Activated T-helper 1 cell treated with Interleukin-2 at 50 U/mL for 16 hours (primary cell): ENCODE measurements at places on chromosomes 7 and 10.

DNA sequence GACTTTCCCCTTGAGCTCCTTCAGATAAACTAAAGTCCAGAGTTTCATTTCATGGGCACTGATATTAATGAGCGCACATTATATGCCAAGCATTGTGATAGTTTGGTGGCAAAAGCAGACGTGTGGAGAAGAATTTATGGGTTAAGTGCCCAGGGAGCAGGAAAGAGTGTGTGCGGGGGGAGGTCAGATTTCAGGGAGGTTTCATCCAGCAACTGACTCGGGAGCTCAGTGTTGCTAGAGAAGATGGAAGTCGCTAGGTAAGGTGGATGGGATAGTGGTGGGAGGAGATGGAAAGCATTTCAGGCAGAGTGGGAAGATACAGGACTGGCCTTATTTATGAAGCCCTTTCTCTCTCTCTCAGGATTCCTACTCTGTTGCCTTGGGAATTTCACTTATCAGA is 223.0 kb downstream of the SNX10 start:
- DNase-seq, result no peak

DNA sequence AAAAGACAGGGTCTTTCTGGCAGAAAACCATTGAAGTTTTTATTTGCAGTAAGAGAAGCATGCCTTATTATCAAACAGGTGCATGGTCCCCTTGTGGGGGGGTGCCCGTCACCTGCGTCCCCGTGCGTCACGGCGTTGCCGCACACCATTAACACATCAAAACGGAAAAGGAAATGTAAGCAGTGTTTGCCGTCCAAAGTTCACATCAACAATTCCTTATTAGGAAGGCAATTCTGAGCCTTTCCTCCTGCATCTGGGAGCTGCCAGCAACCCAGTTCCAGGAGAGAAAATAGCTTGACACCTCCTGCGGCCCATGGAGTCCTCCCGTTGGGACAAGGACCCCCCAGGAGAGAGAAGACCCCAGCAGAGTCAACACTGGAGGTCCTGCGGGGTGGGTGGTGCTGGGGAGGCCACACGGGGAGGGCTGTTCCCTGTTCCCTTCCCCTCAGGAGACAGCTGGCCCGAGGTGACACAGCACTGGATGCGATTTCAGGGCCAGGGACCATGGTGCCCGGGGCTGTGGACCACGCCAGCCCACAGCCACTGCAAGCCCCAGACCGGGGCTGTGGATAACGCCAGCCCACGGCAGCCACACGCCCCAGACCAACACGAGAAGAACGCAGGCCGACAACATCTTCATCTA is 39.5 kb downstream of the DIP2C start:
- no peak for DNase-seq

- no peak for DNase-seq
These were observed 8.1 kb downstream of the SGMS1 start for GRCh38 chr10:50615658-50616057.

DNA sequence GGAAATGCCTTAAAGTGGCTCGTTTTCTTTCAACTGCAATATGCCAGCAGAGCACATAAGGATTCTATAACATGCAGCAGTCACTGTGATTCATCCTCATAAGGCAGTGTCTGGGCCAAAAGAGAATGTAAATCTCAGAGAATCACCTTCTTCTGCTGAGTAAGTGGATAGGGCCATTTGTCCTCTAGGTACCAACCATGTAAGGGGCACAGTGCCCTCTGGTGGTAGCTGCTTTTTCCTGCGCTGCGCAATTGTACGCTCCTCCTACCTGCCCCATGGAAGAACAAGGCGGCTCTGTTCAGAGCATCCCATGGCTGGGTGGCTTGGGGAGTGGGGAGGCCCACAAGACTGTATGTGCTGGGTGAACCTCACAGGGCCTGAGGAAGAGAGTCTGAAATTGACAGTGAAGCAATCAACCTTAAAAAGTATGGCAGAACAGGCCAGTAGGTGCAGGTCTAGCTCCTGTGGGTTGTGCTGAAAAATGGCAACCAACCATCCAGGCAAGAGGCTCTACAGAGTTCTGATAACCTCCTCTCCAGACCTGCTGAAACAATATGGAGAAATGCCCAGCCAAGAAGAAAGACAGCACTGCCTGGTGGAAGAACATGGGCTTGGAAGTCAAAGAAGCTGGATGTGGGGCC is 78.6 kb upstream of the C10orf90 start:
- DNase-seq, result no peak

DNA sequence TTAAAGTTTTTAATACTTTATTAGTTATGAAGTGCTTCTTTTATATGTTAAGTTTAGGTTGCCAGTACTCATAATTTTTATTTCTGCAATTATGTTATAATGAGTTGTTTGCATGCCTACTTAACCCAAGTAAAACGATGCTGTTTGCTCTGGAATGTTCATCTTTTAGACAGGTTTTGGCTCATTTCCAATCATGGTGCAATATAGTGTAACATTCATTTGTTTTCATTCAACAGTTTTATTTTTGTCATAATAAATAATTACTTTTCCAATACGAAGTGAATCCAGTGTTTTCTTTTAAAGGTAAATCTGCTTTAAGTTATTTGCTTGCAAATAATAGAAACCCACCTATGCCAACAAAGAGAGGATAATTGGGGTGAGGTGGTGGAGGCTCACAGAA is 22.1 kb downstream of the ARL5B start:
- no peak for DNase-seq

DNA sequence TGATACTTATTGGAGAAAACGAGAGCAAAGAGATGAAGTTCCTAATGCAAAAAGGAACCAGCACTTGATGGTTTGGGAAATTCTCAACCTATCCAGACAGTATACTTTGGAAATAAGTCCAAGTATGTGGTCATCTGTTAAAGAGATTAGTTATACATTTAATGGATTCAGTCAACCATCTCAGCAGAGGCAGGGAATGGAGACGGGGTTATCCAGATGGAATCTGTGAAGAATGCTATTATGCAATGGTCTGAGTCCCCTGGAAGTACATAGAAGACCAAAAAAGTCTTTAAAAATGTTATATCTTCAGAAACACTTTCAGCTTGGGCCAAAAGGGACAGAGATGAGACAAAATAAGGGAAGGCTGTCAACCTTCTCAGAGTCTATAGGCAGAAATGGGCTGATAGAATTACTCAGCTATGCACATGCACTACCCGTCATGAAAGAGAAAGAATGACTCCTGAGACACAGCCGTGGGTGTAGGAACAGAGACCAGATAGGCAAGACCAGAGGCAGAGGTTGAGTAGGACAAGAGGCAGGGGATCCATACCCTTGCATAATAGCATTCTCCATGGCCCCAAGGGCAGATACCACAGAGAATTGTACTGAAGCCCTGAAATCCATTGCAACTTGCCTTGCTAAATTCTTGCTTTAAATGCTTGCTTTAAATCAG is 738.8 kb upstream of the POT1 start:
- no peak for DNase-seq

DNA sequence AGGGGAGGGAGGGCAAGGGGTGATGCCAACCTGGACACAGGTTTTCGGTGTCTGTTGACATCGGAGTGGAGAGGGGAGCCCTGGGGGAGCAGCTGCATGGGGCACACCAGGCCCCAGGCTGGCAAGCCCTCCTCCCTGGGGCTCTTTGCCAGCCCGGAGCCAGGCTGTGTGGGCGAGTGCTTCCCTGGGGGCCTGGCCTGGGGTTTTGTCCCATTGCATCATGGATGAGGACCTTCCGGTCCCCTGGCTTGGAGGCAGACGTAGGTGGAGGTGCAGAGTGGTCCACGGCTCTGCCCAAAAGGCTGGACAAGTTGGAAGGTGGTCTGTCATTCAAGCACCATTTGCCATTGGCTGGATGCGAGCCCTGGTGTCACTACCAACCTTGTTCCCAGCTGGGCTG is 34.8 kb downstream of the ZMIZ1 start:
- DNase-seq, result no peak

- no peak for DNase-seq
These were observed 49.9 kb downstream of the SIRT1 start for GRCh38 chr10:67934336-67934735.

- no peak for DNase-seq
These were observed 161.5 kb upstream of the PFKP start for GRCh38 chr10:2905851-2906250.

DNA sequence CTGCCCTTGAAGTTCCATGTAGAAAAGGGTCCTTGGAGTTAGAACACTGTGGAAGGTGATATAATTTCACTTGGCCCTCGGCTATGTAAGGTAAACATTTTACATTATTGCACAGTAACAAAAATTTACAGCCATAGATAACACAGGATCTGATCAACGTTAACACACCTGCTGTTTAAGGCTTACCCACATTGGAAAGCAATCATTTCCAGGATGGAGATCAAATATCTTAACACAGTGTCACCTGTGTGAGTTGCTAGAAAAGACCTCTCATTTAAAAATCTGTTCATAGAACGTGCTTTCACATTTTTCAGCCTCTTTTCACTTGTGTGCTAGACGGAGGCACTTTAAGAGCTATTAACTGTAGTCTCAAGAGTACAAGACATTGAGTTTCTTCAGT is 1.9 kb downstream of the TMEM229A start:
- no peak for DNase-seq

DNA sequence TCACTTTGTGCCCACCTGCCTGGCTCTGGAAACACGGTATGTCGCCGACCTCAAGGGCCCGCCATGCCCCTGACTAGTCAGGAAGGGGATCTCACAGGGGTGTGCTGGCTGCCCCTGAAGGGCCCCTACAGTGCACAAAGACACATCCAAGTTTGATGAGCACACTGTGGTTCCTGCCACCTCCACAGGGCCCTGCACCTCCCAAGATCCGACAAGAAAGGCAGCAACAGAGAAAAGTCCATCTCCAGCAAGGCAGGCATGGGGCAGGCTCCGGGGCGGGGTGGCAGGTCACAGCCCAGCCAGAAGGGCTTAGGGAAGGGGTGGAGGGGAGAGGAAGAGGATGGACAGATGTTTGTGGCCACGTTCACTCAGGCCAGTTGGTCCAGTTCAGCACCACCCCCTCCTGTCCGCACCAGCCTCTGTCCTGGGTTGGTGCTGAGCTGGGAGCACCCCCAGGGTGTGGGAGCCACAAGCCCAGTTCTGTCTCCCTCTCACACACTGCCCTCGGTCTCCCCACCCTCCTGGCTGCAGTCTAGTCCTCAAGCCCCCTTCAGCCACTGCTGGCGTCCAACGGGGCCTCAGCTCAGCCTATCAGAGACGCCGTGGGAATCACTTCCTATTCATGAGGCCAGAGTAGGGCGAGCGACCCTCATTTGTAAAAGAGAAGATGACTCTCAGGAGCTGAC is 11.5 kb downstream of the DRGX start:
- DNase-seq, result no peak

GRCh38 chr7:107166736-107167426 is 1.9 kb upstream of the HBP1 start:
- DNase-seq, result no peak

- DNase-seq, result no peak
These were observed 139.8 kb downstream of the CELF2 start for GRCh38 chr10:11157292-11158076.

DNA sequence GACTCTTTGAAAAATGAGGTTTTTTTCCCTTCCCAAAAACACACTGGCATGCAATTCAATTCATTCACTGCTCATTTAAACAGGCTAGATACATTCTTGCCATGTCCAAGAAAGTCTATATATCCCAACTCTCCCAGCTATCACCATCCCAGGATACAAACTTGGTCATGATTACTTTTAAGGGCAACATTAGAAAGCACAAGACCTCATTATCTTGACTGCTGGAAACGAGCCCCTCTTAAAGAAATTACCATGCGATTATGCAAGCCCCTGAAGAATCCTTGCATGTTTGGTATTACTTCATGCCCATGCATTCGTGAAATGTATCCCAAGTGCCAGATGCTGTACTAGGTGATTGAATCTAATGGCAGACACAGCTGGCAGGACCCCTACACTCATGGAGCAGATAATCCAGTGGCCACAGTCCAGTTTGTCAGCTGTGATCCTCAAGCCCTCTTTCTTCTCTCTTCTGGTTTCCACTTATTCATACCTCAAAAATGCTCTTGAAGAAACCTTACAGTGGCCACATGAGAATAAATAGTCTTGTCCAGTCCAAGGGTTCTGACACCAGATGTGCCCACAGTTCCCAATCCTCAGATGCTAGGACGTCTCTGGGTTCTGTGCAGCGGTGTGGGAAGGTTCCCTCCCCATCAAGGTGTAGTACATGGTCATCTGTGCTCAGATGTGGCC is 103.7 kb upstream of the HABP2 start:
- no peak for DNase-seq

DNA sequence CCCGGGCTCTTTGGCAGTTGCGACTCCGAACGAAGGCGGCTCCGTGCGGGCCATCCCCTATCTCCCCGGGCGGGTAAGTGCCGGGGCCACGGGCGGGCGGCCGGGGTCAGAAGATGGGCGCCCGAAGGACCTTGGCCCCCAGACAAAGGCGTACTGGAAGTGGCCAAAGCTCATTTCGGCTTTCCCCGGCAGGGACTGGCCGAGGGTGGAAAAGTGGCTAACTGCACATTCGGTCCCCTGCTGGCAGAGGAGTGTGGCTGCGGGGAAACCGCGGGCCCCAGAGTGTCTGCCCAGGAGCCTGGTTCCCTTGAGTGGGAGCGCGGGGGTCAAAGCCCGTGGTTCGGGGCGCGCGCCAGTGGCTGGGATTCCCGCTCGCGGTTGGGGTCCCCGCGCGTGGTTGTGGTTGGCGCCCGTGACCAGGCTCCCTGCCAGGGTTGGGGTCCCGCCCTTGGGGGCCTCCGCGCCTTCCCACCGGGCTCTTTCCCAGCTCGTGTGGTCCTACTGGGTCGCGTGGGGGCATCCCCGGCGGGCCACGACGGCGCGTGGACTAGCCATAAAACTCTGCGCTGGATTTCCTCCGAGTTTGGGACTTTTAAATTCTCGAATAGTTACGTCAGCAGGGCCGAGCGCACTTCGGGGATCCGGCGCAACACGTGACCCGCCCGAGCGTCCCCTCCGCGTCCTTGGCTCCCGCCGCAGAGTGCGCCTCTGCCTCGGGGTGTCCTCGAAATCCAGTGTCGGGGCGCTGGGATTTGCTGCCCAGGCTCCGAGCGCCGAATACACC is 124.4 kb downstream of the TACC2 start:
- no peak for DNase-seq

DNA sequence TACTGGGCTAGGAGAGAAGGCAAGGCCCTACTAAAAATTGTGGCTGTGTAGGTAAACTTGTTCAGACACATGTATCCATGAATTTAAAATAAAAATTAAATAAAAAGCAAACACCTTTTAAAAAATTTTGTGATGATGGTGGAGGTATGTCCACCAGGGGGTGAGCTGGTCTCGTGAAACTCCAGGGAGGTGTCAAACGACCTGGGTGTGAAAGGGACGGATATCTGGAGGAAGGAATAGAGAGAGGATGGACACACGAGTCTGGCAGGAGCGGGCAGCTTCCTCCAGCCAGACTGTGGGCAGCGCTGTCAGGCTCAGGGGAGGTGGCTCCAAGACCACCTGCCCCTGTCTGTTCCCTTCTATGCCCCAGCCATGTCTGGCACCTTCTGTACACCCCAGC is 34.8 kb upstream of the DMBT1 start:
- DNase-seq, result no peak

GRCh38 chr7:71905821-71906220 is 506.3 kb downstream of the CALN1 start:
- no peak for DNase-seq

- no peak for DNase-seq
These were observed 2.5 kb downstream of the ZNF316 start for GRCh38 chr7:6639627-6640026.
